ENCODE measurements at places on chromosomes 12 and 14. TPM values are rescaled to one million over a fixed set of nuclear protein-coding genes. Genes with fewer than 3 reads are reported as not detected.
A peak's percentile ranks its signal among the peaks of the same experiment; 100 is the strongest.

DNA sequence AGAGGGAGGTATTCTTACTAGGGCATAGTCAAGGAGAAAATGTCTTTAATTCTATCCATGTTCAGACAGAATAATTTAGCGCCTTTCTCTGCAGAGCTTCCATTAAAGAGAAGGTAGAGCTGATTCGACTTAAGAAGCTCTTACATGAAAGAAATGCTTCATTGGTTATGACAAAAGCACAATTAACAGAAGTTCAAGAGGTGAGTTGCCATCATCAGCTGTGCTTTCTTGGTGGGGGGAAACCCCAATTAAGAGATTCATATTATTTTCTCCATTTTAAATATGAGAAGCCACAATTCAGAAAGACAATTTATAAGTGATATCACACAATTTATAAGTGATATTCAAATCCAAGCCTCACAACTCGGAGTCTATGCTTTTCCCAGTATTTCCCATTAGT, 27.8 kb downstream of the RPGRIP1 start:
- no peak for DNase-seq

DNA sequence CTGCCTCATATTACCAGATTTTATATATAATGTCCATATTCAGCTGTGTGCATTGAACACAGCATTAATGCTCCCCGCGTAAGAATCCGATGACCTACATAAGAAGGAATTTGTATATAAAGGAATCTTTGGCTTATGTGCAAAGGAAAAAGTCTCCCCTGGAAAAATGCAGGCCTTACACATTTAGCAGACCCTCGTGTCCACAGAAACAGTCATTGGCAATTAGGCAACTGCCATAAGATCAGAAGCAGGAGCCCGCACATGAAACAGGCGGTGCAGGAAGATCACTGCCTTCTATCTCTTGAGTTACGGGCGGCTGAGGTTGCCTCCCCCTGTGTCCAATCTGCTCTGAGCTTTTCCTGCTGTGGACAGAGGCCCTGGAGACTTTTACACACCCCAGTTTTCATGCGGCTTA, 63.2 kb upstream of the RFX4 start:
- no peak for DNase-seq

DNA sequence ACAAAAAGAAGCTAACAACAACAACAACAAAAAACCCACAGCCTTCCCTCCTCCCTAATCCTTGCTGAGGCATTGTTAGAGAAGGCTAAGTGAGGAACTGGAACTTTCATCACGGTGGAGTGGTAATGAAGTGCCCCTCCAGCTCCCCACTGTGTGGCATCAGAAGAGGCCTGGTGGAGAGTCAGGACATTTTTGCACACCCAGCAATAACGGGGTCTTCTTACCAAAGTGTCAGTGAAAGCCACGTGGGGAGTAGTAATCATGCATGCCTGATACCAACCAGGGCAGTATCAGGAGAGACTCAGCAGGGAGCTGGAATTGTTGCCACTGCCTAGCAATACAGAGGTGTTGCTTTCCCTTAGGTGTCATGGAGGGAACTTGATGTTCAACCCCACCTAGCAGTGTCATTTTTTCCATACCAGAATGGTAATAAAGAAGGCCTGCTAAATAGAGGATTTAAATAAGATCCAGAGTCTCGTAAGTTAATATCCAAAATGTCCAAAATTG, 299.7 kb upstream of the RGS6 start:
- no peak for DNase-seq

DNA sequence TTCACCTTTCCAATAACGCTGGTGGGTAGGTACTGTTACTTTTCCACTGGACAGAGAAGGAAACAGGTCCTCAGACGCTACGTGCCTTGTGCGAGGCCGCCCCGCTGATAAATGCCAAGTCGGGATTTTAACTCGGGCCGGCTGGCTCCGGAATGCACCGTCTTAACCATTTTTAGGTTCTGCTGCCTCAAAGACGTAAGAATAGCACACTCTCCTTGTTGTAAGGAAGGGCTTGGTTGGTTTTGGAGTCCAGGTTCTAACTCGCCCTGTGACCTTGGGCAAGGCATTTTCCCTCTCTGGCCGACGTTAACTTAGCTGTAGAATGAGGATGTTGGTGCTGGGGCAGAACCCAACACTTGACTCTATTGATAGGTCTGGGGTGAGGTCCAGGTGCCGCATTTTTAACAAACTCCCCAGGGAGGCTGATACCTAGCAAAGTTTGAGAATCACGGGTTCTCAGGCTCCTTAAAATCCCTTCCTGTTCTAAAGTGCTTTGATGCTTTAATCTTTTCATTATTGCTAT, 814 bp downstream of the ANKRD13A start:
- DNase-seq, result peak; percentile 40

GRCh38 chr12:59408431-59408830, 187.4 kb upstream of the SLC16A7 start:
- DNase-seq, result no peak

- DNase-seq, result no peak
These were observed 7.3 kb downstream of the ERBB3 start for GRCh38 chr12:56087220-56087619.

DNA sequence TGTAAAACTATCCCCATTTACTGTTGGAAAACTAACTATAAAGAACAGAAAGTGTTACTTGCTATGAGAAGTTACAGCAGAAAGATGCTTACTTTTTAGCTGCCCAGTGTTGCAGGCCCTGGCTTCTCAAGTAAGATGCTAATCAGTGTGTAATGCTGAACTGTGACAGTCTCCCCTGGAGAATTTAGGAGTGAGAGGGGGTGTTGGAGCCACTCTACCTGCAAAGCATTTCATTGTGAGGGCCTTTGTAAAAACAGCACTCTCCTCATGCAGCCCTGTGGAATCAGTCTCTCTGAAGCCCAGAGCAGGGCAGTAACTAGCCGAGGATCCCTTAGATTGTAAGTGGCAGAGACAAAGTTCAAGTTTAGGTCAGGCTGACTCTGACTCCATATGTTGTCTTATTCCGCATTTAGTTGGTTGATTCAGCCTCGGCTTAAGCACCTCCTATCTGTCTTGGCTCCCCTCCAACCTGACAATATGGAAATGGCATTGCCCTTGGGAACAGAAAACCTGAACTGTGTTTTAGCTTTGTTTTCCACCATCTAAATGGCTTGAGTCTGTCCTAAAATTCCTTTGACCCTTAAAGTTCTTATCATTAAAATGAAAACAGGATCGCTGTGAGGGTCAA, 141.3 kb downstream of the PRKCH start:
- no peak for DNase-seq

DNA sequence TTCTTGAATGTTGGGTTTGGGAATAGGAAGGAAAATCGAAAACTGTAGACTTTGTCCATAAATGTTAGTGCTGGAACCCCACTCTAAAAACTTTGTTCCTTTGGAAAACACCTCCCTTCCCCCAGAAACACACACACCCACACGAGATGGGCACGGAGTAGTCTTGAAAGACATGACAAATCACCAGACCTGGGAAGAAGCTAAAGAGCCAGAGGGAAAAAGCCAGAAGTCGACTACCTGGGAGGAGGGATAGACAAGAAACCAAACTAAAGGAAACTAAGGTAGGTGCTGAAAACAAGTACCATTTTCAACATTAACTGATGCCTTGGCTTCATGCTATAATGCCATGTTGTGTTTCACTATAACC, 925 bp upstream of the NANOG start:
- no peak for DNase-seq

GRCh38 chr12:107545737-107546353, 139.8 kb upstream of the PWP1 start:
- no peak for DNase-seq

- DNase-seq, result no peak
These were observed 49.5 kb upstream of the PIWIL1 start for GRCh38 chr12:130288206-130288605.

DNA sequence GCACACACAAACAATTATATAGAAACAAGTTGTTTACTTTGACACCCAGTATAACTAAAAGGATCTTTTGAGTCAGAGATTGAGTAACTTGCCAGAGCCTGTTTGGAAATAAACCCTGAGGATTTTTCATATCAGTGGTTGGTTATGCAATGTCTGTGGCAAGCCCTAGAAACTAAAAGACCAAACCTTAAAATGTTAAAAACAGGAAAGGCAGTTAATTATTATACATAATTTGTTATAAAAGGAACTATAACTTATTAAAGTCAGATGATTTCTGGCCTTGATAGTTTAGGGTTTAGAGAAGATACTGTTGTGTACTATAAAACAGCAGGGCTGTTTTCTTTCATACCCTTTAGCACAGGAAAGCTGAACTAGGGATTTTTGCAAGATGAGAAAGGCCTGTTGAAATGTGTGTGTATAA, 44.1 kb downstream of the PSEN1 start:
- DNase-seq, result no peak

- no peak for DNase-seq
These were observed 23.6 kb downstream of the RASSF3 start for GRCh38 chr12:64633940-64634337.

GRCh38 chr14:23160924-23161522, 22.4 kb downstream of the SLC7A8 start:
- DNase-seq, result no peak

DNA sequence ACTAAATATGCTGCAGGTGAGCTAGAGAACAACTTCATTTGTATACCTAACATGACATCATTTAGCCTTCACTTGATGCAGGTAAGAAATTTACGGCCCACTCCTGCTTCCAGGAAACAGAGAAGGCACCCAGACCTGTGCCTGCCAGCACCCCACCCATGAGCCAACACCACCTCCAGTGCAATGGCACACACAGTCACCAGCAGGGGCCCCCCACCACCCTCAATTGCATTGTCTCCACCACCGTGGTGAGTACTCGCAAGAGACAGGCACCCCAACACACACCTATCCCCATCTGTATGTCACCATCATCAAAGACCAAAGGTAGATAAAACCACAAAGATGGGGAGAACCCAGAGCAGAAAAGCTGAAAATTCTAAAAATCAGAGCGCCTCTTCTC, 107.6 kb downstream of the KLHL28 start:
- no peak for DNase-seq

DNA sequence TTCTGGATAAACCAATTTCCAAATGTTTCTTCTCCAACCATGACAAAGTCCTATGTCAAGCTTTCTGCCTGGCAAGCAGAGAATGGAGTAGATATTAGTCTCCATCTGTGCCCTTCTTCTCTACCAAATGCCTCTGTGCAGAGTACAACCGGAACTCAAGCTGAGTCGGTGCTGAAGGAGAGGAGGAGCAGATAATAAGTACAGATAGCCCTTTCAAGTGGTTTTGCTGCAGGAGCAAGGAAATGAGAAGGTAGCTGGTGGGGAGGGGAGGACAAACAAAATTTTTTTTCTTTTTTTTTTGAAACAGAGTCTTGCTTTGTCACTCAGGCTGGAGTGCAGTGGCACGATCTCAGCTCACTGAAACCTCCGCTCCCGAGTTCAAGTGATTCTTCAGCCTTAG, 14.2 kb upstream of the HELB start:
- DNase-seq, result no peak

- no peak for DNase-seq
These were observed 319.0 kb downstream of the FOXG1 start for GRCh38 chr14:29085546-29085945.

DNA sequence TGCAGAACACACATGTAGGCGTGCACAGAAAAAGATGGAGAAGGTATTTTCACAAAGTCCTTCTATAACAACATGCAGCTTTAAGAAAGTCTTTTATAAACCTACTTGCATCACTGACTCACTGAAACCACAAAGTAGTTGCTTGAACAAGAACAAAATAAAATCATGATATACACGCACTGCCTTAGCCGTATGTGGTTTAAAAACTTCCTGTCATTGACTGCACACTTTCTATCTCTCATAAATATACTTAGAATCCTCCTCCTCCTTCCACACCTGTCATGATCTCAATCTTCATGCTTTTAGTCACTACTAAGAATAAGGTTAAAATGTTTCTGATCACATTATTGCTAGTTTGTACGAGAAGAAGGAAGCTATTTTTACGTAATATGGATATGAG, 31.8 kb upstream of the RAD51AP1 start:
- DNase-seq, result no peak

- no peak for DNase-seq
These were observed 26.8 kb downstream of the PLBD1 start for GRCh38 chr12:14540801-14541462.

The BBS10 gene
- total RNA-seq, result 10.6 TPM

The WASHC4 gene
- total RNA-seq, result 46.2 TPM

The SLC17A8 gene
- total RNA-seq, result 0.66 TPM

The INHBC gene
- total RNA-seq, result 0.31 TPM

The PKP2 gene
- total RNA-seq, result 69.5 TPM

The IL31 gene
- not detected for total RNA-seq

The TMEM179 gene
- 7.3 TPM for total RNA-seq

The EIF2S3B gene
- 2.3 TPM for total RNA-seq

The DNAH10 gene
- total RNA-seq, result 2.0 TPM

The CLMN gene
- total RNA-seq, result 117 TPM
